ENCODE measurements at places on chromosomes 16 and 17.

DNA sequence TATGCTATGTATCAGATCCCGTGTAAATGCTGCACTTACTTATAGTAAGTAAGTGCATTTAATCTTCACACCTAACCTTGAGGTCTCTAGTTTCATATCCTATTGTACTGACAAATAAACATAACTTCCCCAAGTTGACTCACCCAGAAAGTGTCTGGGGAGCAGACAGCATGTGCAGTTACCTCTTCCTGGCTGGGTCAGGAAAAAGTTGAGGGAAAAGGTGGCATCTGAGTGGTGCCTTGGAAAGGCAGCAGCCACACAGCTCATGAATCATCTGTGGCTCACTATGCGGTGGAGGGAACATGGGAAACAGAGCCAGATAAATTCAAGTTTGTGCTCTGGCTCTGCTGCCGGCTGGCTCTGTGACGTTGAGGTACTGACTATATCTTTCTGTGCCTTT, 382.0 kb upstream of the DYNLRB2 start:
- no peak for DNase-seq

DNA sequence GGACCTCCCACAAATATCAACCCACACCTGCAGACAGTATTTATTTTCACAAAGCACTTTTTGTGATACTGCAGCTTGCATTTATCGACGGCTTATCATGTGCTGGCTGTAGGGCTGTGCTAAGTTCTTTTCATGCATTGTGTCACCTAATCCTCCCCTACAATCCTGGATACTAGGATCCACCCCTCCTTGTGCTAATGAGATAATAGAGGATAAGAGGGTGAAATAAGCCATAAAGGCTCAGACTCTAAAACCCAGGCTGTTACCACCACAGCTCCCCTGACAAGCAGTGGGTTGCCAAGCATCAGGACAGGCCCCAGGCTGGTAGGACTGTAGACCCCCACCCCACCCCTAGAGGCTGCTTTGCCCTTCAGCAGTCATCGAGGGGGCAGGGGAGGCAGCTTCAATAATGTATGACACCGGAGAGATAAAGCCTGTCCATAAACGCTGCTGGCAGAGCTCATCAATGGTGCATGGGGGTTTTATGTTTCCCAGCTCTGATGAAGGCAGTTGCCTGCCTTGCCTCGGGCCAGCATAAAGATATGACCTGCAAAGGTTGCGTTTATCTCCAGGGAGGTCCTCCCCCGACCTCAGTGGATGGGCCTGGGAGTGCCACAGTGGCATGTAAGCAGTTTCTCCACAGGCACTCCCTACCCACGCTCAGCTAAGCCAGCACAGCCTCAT, 73.9 kb upstream of the C16orf82 start:
- no peak for DNase-seq

DNA sequence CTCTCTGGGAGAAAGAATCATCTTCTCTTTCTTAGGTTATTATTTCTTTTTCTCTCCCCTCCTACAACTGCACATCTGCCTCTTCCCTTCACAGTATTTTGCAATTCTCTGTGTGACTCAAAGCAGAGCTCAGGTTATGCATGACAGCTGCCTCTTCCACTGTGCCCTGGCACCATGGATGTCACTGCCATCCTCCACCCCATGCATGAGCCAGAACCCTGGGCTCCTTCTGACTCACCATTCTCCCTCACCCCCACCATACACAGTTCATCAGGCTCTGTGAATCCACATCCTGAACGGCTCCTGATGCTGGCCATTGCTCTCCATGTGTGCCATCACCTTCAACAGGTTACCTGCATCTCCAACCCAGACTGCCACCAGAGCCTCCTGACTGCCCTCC, 23.9 kb downstream of the CA10 start:
- no peak for DNase-seq

DNA sequence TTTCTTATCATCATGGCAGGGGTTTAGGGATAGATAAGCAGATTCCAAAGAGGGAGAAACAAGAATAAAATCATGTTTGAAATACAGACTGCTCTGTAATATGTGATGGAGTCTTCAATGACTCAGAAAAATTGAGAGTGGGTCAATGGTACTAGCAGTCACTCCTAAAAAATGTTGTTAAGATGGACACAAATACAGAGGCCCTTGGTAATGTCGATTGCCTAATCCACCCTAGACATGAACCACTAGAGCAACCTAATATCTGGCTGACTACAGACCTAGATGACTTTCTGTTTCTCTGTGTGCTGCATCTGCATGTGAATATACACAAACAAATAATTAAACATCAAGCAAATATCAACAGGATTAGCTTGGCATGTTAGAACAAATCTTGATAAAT, 135.8 kb downstream of the CDH8 start:
- DNase-seq, result no peak

DNA sequence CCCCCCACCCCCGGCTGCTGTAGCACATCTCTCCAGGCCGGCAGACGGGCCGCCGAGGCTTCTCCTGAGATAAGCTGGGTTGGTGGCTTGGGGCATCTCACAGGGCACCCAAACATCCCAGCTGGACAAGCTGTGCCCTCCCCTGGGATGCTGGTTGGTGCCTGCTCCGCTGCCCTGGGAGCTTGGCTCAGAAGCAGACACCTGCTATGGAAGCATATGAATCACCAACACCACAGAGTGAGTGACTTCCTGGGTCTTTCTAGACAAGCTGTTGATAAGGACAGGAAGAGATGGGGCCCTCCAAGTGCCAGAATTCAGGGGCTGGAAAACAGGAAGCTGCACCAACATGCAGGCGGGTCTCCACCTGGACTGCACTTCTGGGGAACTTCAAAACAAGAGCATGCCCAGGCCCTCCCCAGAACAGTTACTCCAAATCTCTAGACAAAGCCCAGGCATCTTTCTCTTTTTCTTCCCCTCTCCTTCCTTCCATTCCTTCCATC, 13.7 kb downstream of the C16orf95 start:
- DNase-seq, result no peak

DNA sequence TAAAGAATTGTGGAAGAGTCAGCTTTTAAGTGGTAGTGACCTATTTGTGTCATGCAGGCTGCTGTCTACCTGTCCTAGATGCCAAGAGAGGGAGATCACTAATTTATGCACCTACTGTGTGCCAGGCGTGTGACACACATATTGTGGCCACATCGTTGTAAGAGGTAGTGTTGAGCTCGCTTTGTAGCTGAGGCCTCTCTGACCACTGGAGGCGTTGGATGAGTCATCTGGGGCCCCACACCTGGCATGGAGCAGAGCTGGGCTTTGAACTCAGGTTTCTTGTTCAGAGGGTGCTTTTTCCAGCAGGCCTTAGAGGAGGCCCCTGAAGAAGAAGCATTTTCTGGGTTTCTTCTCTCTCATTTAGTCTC, 52.3 kb upstream of the LGALS9 start:
- DNase-seq, result no peak
